ENCODE measurements at places on chromosomes 1 and 21. TPM values are rescaled to one million over a fixed set of nuclear protein-coding genes. Genes with fewer than 3 reads are reported as not detected.

VPS45 gene
- 57.5 TPM for total RNA-seq

SPATA6 gene
- 0.55 TPM for total RNA-seq

C1orf141 gene
- not detected for total RNA-seq

NIPAL3 gene
- 10.7 TPM for total RNA-seq

OVAAL gene
- total RNA-seq, result not detected

SERPINC1 gene
- not detected for total RNA-seq

DNA sequence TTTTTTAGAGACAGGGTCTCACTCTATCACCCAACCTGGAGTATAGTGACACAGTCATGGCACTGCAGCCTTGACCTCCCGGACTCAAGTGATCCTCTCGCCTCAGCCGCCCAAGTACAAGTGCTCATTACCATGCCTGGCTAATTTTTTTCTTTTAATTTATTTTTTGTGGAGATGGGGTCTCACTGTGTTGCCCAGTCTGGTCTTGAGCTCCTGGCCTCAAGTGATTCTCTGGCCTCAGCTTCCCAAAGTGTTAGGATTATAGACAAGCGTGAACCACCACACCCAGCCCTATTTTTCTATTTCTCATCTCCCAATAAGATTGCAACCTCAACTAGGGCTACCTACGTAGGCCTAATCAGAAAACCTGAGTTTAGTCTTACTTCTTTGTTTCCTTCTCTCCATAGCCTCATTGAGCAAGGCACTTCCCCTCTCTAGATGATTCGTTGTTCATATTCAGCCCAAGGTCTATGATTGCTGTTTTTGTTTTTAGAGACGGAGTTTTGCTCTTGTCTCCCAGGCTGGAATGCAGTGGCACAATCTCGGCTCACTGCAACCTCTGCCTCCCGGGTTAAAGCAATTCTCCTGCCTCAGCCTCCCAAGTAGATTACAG is 1.1 kb upstream of the KPNA6 start:
- DNase-seq, result no peak

GRCh38 chr21:15624646-15625045 is 105.1 kb upstream of the USP25 start:
- DNase-seq, result no peak

DNA sequence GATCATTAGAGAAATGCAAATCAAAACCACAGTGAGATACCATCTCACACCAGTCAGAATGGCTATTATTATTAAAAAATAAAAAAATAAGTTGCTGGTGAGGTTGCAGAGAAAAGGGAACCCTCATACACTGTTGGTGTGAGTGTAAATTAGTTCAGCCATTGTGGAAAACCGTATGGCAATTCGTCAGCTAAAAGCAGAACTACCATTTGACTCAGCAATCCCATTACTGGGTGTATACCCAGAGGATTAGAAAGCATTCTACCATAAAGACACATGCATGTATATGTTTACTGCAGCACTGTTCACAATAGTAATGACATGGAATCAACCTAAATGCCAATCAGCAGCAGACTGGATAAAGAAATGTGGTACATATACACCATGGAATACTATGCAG is 42.2 kb downstream of the GIPC2 start:
- no peak for DNase-seq

- DNase-seq, result no peak
Observed at GRCh38 chr1:59314776-59315528, 18.1 kb downstream of the FGGY start.

DNA sequence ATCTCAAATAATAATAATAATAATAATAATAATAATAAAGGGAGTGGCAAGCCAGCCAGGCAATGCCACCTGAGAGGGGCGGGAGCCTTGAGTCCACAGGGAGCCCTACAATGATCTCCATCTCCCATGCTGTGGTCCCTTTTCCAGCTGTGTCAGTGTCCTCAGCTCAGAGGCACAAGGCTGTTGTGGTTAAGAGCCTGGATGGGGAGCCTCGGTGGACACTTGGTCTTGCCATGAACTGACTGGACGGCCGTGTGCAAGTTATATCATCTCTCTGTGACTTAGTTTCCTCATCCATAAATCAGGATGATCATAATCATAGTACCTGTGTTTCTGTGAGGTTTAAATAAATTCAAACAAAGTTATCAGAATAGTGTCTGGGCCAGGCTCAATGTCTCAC is 127.8 kb upstream of the TIAM1 start:
- DNase-seq, result no peak

GRCh38 chr1:244381878-244382565 is 69.7 kb downstream of the ADSS2 start:
- DNase-seq, result peak; percentile 74

DNA sequence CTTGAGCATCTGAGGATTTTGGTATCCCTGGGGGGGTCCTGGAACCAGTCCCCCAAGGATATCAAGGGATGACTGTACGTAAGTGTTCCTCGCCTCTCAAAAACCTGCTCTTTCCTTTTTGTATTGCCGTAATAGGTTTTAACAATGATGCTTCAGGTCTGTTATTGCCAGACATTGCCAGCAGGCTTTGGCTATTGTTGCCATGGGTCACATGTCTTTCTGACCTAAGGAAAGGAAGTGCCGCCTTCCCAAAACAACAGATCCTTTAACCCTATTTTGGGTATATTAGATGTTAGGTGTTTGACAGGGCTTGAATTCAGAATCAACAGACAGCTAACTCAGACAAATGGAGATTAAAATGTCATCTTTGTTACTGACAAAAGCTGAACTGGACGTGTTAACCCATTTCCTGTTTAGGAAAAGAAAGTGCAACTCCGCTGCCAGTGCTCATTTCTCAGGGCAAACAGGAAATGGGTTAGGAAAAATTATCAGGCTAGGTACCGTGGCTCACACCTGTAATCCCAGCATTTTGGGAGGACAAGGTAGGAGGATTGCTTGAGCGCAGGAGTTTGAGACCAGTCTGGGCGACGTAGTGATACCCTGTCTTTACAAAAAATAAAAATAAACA is 12.4 kb upstream of the PRPF38B start:
- no peak for DNase-seq

DNA sequence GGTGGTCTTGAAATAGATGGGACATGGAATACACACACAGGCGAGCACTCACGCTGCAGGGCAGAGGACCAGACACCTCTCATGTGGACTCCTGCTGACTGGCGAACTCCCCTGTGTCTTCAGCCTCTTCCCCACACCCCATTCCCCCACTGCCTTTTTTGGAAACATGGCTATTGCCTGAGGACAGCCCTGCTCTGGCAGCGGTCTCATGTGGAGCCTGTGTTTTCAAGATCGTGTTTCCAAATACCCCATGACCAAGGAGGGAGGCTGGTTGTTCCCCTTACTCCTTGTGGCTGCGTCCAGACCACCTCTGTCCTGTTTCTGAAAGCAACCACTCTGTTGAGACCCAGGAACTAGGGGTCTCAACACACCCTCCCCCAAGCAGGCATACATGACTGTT is 119.4 kb downstream of the C1orf94 start:
- DNase-seq, result no peak

DNA sequence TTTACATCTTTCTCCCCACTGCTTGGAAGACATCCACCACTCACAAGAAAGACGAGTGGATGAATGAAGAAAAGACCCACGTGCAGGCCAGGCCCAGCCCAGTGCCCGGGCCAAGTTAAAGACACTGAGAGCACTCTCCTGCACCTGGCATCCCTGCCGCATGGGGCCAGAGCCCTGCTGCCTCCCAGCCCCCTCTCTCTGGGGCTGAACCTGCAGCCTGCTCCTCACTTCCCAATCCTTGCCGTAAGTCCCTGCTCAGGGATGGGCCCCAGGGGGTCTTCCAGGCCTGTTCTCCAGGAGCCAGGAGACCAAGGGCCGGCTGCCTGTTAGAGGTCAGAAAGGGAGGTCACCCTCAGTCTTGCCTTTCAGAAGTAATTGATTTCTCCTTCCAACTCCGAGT is 168.5 kb upstream of the ZC3H12A start:
- DNase-seq, result no peak

DNA sequence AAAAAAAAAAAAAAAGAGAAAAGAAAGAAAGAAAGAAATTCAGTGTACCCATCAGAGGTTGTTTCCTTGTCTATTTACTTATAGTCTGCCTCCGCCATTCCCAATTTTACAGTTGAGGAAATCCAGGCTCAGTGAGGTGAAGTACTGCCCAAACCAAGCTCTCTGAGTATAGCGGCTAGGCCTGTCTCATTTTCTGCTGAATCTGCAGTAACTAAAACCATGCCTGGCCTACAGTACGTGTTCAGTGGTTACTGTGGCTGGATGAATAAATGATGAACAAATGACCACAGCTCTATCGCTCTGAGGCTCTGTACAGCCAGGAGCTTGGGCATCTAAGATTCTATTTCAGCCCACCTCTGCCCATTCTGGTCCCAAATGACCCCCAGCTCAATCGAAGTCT is 24.3 kb downstream of the RAP1GAP start:
- no peak for DNase-seq

DNA sequence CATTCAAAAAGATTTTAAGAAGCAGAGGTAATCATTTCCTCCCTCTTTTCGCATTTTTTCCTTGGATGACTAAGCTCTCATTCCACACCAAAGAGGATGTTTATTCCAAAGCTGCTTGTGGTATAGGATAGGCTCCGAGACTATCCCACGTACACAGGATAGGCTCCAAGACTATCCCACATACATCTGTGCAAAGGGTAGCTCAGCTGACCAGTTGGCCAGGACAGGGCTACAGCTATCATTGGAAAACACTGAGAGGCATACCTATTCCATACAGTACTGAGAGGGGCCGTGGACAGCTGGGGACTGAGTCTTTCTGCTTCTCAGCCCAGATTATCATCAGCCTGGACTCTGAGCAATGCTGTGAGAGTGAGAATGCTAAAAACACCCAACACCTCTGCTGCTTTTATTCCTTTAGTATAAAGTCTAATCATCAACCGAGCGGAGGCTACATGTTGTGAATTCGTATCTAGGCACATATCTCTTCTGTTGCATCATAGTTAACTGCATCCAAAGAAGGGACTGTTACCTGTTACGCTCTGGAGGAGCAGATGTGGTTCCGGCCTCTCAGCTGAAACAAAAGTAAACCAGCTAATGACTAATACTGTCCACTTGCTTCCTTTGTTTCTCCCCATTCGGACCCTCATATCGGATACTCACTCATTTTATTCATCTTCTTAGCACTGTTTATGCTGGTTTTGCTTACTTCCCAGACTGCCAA is 141.0 kb downstream of the TNFSF18 start:
- peak; percentile 96 for DNase-seq

- DNase-seq, result no peak
Observed at GRCh38 chr1:109986054-109986444, 1.5 kb downstream of the AHCYL1 start.

GRCh38 chr21:39326607-39327307 is 13.3 kb upstream of the BRWD1 start:
- DNase-seq, result no peak
